ENCODE measurements at places on chromosomes 3 and 15.

DNA sequence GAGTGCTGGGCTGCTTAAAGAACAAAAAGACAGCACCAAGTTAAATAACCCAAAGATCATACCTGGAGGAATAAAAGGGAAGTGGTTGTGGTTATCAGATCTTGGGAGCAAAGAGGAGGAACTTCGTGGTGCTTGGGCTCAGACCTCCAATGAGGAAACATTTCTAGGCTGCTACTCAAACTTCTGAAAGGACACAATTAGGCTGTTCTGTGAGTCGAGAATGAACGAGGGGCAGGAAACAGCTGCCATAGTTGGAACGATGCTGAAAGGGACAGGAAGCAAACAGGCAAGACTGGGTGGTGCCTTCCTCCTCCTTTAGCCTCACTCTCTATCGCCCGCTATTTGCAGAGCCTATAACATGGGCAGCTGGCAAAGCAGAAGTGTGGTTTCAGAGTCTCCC, 276.3 kb upstream of the ARRDC4 start:
- no peak for DNase-seq

- DNase-seq, result no peak
These were observed 587 bp downstream of the NPHP3 start for GRCh38 chr3:132721479-132722164.

GRCh38 chr3:155948476-155948875, 78.0 kb downstream of the GMPS start:
- no peak for DNase-seq

DNA sequence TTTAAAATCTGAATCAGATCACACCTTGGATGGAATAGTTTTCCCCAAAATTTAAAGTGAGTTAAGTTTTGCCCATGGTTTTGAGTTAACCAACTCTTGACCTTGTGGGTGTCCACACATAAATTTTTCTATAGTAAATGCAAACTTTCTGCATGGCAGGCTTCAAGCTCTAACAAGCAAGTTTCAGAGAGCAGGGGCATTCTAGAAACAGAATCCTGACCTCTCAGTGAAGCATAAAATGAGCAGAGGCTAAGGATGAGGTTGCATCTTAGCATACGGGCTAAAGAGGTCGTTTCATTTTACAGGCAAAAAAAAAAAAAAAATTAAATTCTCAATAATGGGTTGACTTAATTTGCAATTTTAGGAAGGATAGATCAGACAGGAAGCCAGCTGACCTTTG, 32.1 kb downstream of the CDC25A start:
- no peak for DNase-seq

- DNase-seq, result no peak
These were observed 493.2 kb upstream of the KCNMB2 start for GRCh38 chr3:178043084-178043483.

- DNase-seq, result no peak
These were observed 580.4 kb downstream of the ROBO1 start for GRCh38 chr3:79187426-79187825.

GRCh38 chr3:42101048-42101447, 9.9 kb downstream of the TRAK1 start:
- DNase-seq, result no peak

GRCh38 chr15:82572986-82573385, 32.7 kb upstream of the RPS17 start:
- no peak for DNase-seq

DNA sequence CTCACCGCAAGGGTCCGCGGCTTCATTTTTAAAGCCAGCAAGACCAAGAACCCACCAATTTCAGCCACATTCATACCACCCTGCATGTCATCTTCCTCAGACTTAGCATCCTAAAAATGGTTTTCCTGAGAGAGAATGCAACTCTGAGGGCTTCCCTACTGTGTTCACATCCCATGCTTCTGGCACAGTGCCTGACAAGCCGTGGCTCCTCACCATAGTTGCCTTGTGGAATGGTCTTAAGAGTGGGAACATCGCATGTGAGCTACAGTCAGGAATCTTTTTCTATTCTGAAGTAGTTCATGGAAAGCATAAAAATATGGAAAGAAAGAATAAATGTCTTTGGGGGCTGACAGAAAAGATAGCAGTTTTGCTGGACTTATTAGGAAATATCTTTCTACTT, 120.3 kb downstream of the RAP2B start:
- no peak for DNase-seq

DNA sequence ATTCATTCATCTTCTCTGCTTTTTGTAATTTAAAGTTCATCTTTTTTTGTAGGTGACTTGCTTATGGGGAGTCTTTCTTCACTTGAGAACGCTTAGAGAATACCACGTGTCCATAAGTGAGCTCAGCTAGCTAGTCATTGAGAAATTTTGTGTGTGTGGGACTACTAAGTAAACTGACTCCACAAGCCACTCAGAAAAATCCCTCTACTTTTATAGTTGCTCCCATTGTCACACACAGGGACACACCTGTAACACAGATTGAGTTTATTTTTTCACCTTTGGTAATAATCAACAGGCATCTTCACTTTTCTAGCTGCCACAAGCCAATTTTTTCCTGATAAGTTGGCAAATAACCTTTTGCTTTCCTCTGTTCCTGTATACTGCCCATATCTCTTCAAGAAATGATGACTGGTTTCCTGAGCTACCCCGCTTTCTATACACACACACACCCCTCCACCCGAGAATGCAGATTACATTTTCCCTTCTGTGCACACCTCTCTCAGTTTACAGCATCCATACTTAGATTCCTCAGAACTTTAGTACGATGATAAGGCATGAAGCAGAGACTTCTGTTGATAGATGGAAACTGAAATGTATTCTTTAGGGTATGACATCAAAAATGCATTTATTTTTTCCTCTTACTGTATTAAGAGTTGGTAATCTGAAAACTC, 4.6 kb downstream of the TSC22D2 start:
- DNase-seq, result no peak

All from SHP77 treated with DMSO at 0.1 percent for 48 hours (cell line).